Activated T-helper 17 cell treated with anti-CD3 and anti-CD28 coated beads, Interleukin-2, amount 50 U/mL, for 72 hours (primary cell): ENCODE measurements at places on chromosomes 4 and X. TPM values are rescaled to one million over a fixed set of nuclear protein-coding genes. Genes with fewer than 3 reads are reported as not detected.

HGFAC gene
- not detected for total RNA-seq

MCUB gene
- 62.4 TPM for total RNA-seq

GC gene
- not detected for total RNA-seq

DYNLT3 gene
- total RNA-seq = 55.8 TPM

NPY5R gene
- not detected for total RNA-seq

NFXL1 gene
- total RNA-seq = 12.4 TPM

CDX4 gene
- not detected for total RNA-seq

ALPK1 gene
- 55.3 TPM for total RNA-seq

KIAA0232 gene
- total RNA-seq = 10.5 TPM

AVPR2 gene
- total RNA-seq = not detected

MAGEB1 gene
- not detected for total RNA-seq

GRSF1 gene
- 88.5 TPM for total RNA-seq

PNMA6A gene
- total RNA-seq = 0.37 TPM

VSIG4 gene
- total RNA-seq = not detected

CFAP47 gene
- total RNA-seq = not detected

PIM2 gene
- 350 TPM for total RNA-seq

EDA gene
- 6.5 TPM for total RNA-seq

IGSF1 gene
- total RNA-seq = not detected

GRID2 gene
- total RNA-seq = not detected

PHOX2B gene
- total RNA-seq = not detected

MGARP gene
- total RNA-seq = not detected

MAGEA4 gene
- total RNA-seq = not detected

RHOXF1 gene
- total RNA-seq = not detected

CXXC4 gene
- total RNA-seq = not detected

MAGED4B gene
- total RNA-seq = 4.0 TPM

SLC25A4 gene
- total RNA-seq = 11.5 TPM

RBM47 gene
- total RNA-seq = 0.48 TPM

CPLX1 gene
- 3.6 TPM for total RNA-seq

TCEAL7 gene
- total RNA-seq = not detected

GTPBP6 gene
- 48.2 TPM for total RNA-seq

PPP1R2C gene
- not detected for total RNA-seq

F8A2 gene
- total RNA-seq = not detected

CSAG3 gene
- not detected for total RNA-seq

CLDN34 gene
- not detected for total RNA-seq

BANK1 gene
- total RNA-seq = 0.50 TPM

SPRY1 gene
- 9.8 TPM for total RNA-seq

GRIA2 gene
- not detected for total RNA-seq

RAB39B gene
- 10.2 TPM for total RNA-seq

NPY1R gene
- total RNA-seq = not detected

ADH1C gene
- not detected for total RNA-seq

NMU gene
- 0.53 TPM for total RNA-seq

OPN1MW gene
- not detected for total RNA-seq

MAP9 gene
- 6.0 TPM for total RNA-seq

GNPDA2 gene
- total RNA-seq = 22.4 TPM

HTATSF1 gene
- total RNA-seq = 39.7 TPM

OTC gene
- total RNA-seq = not detected

SPATA4 gene
- not detected for total RNA-seq

SOD3 gene
- not detected for total RNA-seq

GABRE gene
- not detected for total RNA-seq

OTUD6A gene
- not detected for total RNA-seq

EVC2 gene
- total RNA-seq = 6.2 TPM

RS1 gene
- total RNA-seq = not detected

MAGEA9B gene
- total RNA-seq = not detected

PNMA6F gene
- total RNA-seq = not detected

IL13RA2 gene
- total RNA-seq = not detected

WNK3 gene
- 0.11 TPM for total RNA-seq

PAGE2 gene
- not detected for total RNA-seq

PWWP3B gene
- not detected for total RNA-seq
